ENCODE measurements at places on chromosomes 11 and 22.

DNA sequence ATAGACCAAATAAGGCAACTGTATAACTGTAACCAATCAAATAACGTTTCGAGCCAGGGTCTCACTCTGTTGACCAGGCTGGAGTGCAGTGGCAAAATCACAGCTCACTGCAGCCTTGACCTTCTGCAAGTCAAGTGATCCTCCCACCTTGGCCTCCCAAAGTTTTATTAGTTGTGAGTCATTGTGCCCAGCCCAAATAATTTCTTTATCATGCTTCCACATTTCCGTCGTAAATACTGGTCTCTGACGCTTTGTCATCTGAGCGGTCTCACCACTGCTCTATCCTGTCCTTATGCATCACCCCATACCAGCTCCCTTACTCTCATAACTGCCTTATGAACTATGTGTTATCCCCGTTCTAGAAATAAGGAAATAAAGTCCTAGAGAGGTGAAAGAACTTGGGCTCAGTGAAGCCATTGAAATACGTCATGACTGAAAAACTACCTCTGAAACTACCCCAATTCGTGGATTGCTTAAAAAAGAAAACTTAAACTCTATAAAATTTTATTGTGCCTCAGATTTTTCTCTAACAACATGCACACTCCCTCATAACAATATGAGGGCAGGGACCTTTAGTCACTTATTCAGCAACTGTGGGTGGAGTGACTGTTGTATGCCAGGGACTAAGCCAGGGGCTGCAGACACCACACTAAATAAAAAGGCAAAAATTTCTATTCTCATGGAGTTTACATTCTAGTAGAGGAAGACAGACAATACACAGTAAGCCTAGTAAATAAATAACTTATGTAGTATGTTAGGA, 15.8 kb upstream of the RTN4RL2 start:
- DNase-seq = no peak

GRCh38 chr11:7471071-7471470, 14.2 kb upstream of the OLFML1 start:
- no peak for DNase-seq

DNA sequence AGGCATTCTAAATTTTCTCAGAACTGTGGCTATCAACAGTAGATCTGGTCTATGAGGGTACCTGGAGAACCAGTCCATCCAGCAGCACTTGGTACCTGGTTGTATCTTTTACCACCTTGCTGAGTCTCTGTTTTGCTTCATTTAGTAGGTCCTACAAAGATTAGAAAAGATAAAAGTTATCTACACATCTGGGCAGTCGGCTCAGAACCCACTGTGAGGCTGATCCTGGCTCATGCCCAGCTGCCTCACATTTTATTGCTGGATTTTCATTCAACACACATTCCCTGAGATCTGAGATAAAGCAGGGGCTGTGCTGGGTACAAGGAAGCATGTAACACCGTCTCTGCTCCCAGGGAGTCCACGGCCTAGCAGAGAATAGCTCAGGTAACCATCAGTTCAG, 27.5 kb downstream of the ATP6V1E1 start:
- no peak for DNase-seq

DNA sequence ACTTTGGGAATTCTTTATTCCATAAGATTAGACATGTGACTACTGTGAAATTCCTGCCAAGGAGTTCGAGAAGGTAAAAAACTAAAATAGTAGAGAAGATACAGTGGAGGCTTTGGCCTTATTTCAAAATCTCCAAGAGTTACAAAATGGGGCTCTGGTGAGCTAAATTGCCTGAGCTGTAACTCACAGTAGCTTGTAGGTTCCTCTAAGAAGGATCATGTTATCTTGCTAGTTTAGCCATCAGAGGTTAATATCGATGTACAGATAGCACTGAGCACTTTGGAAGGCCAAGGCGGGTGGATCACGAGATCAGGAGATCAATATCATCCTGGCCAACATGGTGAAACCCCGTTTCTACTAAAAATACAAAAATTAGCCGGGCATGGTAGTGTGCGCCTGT, 81.1 kb downstream of the USP35 start:
- no peak for DNase-seq

GRCh38 chr11:19676475-19677380, 35.9 kb upstream of the NAV2 start:
- no peak for DNase-seq

DNA sequence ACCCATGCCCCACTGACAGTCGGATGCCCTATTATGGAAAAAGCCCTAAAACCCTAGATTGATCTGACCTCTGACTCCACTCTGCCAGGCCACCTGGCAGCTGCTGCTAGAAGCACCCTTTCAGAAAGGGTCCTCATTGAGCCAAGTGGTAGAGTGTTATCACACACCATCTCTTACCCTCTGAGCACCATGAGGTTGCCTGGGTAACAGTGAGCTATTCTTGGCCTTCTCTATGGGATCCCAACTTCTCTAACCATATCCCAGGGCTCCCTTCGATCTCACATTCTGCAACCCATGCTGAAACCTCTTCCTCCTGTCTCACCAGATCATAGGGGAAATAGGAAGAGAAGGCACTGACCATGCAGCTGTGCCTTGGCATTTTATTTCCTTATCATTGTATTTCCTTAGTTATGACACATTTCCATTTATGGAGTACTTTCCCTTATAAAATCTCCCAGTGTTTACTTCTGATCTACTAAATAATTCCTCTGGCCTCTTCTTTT, 52.7 kb downstream of the MPPED2 start:
- no peak for DNase-seq

DNA sequence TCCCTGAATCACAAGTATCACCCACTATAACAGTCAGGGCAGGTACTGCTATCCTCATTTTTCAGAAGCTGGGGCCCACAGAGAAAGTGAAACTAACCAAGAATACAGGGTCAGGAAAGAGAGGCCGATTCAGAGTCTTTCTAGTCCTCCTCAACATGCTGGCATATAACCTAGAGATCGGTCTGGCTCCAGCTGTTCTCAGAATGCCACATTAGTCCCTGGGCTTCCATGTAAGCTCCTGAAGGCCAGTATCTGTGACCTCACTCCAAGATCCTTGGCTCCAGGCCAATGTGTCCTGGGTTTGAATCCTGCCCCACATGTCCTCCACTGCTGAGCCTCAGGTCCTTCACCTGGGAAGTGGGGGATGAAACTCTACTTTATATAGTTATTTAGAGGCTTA, 50.4 kb downstream of the TENM4 start:
- no peak for DNase-seq

GRCh38 chr11:131744847-131745246, 374.4 kb downstream of the NTM start:
- no peak for DNase-seq

GRCh38 chr22:29397791-29398190, 9.4 kb upstream of the AP1B1 start:
- no peak for DNase-seq

DNA sequence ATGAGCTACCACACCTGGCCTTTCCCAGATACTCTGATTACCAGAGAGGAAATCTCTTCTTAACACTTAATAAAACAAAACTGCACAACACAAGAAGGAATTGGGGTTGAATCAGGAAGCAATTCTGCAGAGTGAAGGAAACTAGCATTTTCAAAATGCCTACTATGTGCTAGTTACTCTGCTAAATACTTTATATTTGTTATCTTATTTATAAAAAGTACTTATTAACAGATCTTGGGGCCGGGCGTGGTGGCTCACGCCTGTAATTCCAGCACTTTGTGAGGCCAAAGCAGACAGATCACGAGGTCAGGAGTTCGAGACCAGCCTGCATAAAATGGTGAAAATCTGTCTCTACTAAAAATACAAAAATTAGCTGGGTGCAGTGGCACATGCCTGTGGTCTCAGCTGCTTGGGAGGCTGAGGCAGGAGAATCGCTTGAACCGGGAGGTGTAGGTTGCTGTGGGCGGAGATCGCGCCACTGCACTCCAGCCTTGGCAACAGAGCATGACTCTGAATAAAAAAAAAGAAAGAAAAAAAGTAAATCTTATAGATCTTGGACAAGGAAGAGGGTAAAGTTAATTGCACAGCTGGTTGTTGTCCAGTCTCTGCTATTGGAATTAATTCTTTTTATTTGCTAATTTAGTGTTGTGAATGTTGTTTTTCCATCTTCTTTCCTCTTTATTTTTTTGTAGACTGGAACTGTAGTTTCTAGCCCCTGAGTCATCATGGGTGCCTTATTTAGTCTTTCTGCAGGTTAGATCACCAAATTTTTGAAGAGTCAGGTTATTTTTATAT, 22.1 kb downstream of the TMEM135 start:
- DNase-seq = no peak

DNA sequence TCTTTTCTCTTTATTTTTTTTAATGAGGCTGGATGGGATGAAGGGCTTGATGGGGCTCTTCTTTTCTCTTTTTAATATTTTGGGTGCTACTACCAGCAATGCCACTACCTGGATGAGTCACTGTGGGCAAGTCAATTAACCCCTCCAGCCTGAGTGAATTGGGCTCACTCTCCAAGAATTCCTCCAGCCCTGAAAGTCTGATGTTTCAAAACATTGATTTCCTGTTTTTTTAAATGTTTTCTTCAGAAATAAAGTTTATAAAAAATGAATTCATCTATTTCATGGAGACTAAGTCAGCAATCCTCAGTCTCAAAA, 812 bp upstream of the OR5A2 start:
- DNase-seq = no peak

DNA sequence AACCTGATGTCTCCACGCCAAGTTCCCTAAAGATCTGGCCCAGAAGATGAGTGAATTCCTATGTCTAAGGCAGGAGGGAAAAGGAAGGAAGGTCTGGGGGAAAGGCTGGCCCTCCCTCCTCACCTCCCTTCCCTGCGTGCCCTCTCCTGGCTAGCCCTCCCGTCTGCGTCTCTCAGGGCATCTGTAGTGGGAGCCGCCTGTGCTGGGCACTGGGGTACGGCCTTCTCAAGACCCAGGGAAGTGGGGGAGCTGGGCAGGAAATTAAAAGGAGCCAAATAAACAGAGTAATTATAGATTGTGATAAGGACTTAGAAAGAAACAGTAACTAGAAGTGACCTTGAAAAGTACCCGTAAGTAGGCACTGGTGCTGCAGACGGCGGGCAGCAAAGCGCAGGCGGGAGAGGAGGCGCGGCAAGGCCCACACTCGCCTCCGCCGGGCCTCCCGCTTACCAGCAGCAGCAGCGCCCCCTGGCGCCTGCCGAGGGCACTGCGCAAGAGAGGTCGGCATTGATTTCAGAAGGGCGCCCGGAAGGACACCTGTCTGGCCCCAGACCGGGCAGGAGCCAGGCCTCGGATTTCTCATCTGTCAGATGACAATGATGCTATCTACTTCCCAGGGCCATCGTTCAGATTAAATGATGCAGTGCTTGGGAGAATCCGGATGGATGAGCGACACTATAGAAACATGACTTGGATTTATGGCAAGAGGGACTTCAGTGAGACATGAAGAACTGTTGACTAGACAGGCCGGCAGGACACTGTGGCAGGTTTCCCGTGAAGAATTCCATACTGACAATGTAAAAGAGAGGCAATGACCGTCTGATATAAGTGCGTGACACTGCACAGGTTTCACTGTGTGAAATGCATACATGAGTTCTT, 7.3 kb downstream of the KCNJ1 start:
- DNase-seq = peak; percentile 84

GRCh38 chr11:115197433-115197832, 306.8 kb downstream of the CADM1 start:
- DNase-seq = no peak

DNA sequence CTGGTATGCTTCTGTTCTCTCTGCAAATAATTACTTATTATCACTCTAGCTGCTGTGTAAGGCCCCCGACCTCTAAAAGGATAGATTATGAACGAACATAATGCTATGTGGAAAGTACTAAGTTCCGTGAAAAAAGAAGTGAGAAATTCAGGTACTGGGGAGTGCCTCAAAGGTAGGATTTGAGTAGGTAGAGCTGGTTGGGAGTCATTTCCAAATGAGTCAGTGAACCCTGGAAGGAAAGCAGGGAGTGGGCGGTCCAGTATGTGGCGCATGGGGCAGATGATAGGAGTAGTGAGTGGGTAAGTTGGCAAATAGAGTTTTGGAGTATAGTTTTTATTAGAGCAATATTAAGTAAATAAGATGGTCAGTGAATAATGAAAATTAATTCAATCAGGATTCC, 2.4 kb downstream of the ZC3H12C start:
- DNase-seq = no peak

DNA sequence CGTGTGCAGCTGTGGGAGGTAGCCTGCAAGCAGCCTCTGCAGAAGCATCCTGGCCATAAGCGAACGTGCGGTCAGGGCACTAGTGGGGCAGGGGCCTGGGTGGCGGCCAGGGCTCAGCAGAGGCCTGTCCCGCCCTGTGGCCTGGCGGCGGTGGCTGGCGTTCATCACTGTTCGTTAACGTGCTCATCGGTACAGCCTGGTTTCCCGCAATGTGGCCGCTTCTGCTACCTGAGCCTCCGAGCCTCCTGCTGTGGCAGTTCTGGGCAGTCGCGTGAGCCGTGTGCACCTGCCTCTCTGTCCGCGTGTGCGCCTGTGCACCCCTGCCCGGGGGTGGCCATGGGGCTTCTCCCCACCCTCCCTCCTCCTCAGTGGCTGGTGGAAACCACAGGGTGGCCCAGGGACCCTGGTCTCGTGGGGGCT, 117.9 kb downstream of the KCNQ1OT1 start:
- peak; percentile 30 for DNase-seq

- DNase-seq = no peak
Observed at GRCh38 chr11:60318726-60319125, 8.3 kb upstream of the MS4A6E start.

DNA sequence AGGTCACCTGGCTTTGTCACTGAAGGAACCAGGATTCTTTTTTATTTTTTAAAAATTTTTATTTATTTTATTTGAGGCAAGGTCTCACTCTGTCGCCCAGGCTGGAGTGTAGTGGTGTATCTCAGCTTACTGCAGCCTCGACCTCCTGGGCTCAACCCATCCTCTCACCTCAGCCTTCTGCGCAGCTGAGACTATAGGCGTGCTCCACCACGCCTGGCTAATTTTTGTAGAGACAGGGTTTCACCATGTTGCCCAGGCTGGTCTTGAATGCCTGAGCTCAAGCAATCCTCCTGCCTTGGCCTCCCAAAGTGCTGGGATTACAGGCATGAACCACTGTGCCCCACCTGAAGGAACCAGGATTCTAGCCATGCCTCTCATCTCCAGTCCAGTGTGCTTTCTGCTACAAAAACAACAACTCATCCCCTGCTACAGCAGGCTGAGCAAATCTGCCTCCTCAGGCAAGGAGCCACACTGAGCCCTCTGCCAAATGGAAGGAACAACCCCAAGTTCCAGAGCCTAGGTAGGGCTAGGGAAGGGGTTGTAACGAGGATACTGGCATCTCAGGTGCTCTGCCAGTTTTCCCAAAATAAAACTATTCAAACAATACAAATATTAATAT, 2.6 kb upstream of the PEX26 start:
- DNase-seq = no peak

DNA sequence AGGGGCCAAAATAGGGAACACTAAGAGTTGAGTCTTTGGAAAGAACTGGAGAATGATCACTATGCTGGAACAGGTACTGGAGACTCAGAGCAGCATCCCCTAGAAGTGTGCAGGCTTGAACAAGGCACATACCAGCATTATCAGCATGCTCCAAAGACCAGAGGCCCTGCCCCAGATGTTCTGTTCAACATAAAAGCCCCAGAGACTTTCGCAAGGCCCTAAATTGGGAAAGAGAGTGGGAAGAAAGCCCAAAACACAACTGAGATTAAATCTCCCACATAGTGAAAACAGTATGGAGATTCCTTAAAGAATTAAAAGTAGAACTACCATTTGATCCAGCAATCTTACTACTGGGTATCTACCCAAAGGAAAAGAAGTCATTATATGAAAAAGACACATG, 9.4 kb downstream of the CNGA4 start:
- no peak for DNase-seq
